ENCODE measurements at places on chromosomes 7 and 10. TPM values are rescaled to one million over a fixed set of nuclear protein-coding genes. Genes with fewer than 3 reads are reported as not detected.

DNA sequence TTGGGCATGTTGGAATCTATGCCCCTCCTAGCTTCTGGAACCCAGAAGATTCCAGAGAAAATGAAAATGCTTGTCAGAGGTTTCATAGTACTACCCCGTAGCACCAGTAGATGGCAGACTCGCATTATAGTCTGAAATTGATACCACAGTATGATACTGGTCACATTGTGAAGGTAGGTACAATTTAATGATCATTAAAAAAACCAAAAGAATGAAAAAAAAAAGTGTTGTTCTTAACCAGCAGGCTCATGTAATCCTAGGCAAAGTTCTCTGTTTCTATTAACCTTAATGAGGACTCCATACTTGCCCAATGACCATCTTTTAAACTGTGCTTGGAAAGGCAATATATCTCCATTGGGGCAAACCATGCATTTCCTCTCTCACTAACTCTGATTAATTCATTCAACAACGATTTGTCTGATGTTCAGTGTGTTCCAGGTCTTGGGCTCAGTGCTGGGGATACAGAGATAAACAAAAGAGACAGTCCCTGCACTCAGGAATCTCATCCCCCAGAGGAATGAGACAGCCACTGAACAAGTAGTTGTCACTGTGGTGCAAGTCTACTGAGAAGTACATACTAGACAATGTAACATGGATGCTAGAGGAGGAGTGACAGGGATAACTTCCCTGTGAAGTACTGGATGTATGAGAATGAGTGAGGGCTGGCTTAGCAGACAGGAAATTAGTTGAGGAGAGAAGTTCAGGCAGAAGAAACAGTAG lies 223.5 kb upstream of the PHYHIPL start:
- no peaks in the 10 kb centered on the region for H3K36me3 ChIP-seq
- no peak overlapping the region for H3K27ac ChIP-seq
- no peaks in the 10 kb centered on the region for H3K4me1 ChIP-seq
- DNase-seq: peak; percentile 32

DNA sequence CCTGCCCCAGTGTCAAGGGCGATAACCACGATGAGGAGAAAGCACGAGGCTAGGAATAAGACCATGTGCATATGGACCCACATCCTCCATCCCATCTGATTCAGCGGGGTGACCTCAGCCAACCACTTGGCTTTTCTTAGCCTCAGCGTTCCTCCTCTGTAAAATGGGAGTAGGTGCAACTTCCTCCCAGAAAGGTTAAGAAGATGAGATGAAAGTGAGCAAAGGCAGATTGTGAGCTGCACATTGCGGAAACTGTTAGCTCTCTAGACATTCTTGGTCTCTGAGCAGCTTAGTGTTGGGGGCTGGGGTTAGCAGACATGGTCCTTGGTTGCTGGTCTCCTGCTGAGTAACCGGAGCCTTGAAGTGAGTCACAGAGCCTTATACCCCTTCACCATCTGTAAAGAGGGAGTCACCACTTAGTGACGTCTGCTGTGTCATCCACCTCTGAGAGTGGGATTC lies 497.3 kb upstream of the GALNT17 start:
- H3K36me3 ChIP-seq: no peaks in the 10 kb centered on the region
- H3K4me1 ChIP-seq: peaks cover 6% of the 10 kb centered on the region
- no peaks in the 10 kb centered on the region for H3K27me3 ChIP-seq
- H3K27ac ChIP-seq: no peak overlapping the region
- H3K4me3 ChIP-seq: no peak overlapping the region

DNA sequence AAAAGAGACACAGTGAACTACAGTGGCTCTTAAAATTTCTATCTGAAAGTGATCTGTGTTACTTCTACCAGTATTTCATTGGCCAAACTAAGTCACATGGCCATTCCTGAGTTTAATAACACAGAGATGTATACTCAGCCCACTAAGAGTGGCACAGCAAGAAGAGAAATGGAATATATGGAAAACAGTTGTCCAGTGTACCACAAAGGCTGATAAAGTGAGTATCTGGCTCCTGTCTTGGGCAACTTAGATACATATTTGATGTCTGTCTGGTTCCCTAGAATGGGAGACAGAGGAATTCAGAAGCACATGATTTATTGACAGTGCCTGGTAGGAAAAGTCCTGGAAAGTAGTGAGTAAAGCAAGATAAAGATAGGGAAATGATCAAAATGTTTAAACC lies 10.1 kb upstream of the PON1 start:
- H3K27me3 ChIP-seq: no peaks in the 10 kb centered on the region
- H3K4me3 ChIP-seq: no peak overlapping the region
- H3K4me1 ChIP-seq: peaks cover 10% of the 10 kb centered on the region
- no peak for DNase-seq
- no peak overlapping the region for H3K27ac ChIP-seq
- no peaks in the 10 kb centered on the region for H3K36me3 ChIP-seq

DNA sequence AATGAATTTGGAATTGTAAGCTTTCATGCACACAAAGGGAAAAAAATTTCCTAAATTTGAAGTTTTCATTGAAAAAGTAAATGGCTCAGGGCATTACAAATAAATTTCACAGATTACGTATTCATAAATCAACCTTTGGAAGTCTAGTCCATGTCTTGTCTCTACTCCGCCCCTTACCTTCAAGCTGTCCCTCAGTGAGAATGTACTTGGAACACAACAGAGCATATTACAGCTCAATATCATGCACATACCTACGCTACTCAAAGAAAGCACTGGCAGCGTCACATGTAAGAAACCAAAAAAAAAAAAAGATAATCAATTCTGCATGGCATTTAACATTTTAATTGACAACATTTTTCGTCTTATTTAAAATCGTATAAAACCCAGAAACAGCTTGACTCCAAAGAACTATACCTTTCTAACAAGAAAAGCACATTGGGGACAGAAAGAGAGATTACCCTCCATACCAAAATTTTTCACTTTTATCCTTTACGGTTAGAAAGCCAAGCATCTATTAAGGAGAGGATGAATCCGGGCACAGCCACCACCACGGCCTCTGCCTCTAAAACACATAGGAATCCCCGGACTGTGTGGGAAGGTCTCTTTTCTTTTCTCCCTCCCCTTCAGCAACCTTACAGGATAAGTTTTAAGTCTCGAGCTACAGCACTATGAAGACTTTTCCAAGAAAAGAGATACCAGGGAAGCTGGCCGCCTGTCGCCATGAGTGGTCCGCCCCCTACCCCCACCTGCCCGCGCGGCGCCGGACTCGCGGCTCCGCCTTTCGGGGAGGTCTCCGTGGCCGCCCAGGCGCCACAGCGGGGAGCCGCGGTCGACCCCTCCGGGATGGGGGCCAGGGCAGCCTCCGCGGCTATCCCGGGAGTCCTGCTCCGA lies 1.1 kb downstream of the JMJD1C start:
- peaks cover 22% of the 10 kb centered on the region for H3K4me1 ChIP-seq
- DNase-seq: no peak
- no peak overlapping the region for H3K27ac ChIP-seq

DNA sequence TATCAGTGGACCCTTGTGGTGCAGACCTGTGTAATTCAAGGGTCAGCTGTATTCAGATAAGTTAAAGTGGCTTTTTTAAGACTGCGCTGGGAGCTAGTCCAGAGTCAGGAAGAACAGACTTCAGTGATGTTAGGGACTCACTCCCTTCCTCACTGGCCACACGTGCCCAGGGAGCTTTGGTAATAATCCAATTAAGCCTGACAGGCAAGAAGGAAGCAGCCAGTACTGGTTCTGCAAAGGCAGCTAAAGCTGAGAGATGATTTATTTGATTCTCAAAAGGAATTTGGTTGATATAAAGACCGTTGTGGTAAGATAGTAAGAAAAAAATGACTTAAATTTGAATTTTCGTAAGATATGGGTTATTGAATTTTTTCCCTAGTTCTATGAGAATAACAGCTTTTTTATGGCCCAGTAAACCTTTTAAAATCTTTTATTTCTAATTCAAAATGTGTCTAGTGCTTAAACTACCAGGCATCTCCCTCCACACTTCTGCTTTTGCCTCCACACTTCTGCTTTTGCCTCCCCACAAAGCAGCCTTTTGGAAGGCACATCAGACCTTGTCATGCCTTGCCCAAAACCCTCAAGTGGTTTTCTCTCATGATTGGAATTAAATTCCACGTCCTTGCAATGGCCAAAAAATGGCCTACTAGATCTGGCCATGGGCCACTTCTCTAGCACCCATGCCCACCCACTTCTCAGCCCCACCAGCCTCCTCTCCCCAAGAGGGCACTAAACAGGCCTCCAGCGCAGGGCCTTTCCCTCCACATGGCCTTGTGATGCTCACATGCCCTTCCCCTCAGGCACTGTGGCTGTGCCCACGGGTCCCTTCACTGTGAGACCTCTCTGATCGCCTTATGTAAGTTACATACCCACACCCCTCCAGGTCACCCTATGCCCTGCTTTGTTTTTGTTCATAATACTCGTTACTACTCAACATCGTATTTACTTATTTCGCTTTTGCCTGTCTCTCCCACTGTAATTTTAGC lies 92.5 kb downstream of the POU6F2 start:
- H3K4me1 ChIP-seq: no peaks in the 10 kb centered on the region
- H3K27me3 ChIP-seq: no peaks in the 10 kb centered on the region
- no peak overlapping the region for H3K4me3 ChIP-seq
- no peak overlapping the region for H3K27ac ChIP-seq
- no peak for DNase-seq

DNA sequence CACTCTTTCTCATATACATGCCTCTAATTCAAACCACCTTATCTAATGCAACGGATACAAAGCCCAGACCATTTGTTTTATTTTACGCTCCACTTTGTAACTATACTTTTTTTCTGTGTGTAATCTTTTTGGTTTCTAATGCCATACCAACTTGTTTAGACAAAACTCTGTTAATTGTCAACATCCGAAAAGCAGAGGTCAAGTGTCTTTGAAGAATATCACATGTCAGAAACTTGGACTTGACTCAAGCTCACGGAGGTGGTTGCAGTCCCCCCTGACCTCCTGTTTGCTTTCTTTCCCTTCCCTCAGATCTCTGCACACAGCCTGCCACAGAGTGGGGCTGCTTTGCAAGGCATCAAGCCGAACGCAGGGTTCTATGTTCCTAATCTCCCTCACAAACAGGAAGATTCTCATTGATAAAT lies 698.9 kb downstream of the PARD3 start:
- no peak overlapping the region for H3K27ac ChIP-seq
- no peak for DNase-seq
- H3K27me3 ChIP-seq: no peaks in the 10 kb centered on the region
- H3K36me3 ChIP-seq: no peaks in the 10 kb centered on the region

GRCh38 chr7:79008786-79009185 lies 444.7 kb downstream of the MAGI2 start:
- H3K27me3 ChIP-seq: no peaks in the 10 kb centered on the region
- no peak for DNase-seq
- no peak overlapping the region for H3K27ac ChIP-seq
- no peak overlapping the region for H3K4me3 ChIP-seq
- H3K4me1 ChIP-seq: no peaks in the 10 kb centered on the region

GPRIN2 gene
- not detected for total RNA-seq

SFTPA1 gene
- total RNA-seq: not detected

PSMC2 gene
- 119 TPM for total RNA-seq

PDE6C gene
- total RNA-seq: not detected
